ENCODE measurements at places on chromosomes 2 and 18.

DNA sequence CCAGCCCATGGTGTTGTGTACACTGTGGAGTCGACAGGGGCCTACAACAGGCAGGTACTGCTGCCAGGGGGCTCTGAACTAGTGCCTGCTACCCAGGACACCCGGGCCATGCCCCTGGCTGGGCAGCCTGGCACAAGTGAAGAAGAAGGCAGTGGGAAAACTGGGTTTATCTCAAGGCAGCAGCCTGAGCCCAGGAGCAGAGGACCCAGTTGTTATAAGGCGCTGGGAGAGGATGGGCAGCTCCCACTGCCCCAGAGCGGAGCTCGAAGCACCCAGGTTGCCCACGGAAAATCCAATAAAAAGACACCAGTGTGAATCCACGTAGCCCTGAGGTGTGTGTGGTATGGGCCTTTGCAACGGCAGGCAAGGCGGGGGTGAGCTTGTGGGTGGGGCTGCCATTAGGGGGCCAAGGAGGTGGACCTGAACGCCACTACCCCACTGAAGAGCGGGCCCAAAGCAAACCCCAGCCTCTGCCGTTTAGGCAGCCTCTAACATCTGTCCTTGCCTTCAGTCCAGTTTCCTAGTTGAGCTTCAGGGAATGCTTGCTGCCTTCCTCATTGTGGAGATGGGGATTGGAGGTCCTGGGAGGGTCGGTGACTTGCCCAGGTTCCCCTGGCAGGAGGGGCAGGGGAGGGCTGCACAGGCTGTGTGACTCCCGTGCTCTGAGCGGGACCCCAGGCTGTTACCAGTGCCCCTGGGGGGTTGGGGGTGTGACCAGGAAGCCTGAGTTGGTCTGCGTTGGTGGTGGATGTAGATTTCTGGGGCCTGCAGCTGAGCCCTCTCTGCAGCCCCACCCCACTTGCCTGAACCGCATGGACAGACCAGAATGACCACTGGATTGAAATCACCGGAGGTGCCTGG, 16.0 kb downstream of the ARID5A start:
- peak overlapping the region; percentile 30 for H3K27ac ChIP-seq
- DNase-seq: no peak
- no peak overlapping the region for H3K4me3 ChIP-seq
- peaks cover 29% of the 10 kb centered on the region for H3K36me3 ChIP-seq
- H3K4me1 ChIP-seq: peaks cover 13% of the 10 kb centered on the region

- no peaks in the 10 kb centered on the region for H3K27me3 ChIP-seq
- peak; percentile 58 for DNase-seq
- H3K4me1 ChIP-seq: no peaks in the 10 kb centered on the region
- no peaks in the 10 kb centered on the region for H3K36me3 ChIP-seq
Measured at GRCh38 chr2:205903549-205904129, 182.3 kb downstream of the INO80D start.

DNA sequence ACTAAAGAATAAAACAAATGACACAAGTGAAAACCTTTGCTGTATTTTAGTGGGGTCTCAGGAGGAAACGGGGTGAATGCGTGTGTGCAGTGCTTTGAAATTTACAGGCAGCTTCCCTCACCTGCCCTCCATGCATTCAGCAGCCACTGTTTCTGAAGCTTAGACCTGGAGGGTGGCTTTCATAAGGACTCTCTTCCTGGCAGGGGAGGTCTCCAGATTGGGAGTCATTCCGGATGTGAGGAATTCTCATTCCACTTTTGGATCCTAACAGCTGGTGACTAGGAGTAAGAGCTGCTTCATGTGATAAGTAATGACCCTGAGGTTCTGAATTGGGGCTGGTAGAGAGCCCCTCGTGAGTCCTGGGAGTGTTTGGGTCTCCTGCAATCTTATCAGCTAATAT, 192.5 kb downstream of the SH3BP4 start:
- no peaks in the 10 kb centered on the region for H3K27me3 ChIP-seq
- no peaks in the 10 kb centered on the region for H3K36me3 ChIP-seq
- DNase-seq: no peak
- H3K27ac ChIP-seq: no peak overlapping the region

- H3K4me3 ChIP-seq: no peak overlapping the region
- peaks cover 17% of the 10 kb centered on the region for H3K4me1 ChIP-seq
- H3K27ac ChIP-seq: no peak overlapping the region
- no peaks in the 10 kb centered on the region for H3K27me3 ChIP-seq
Measured at GRCh38 chr18:57428221-57429150, 6.7 kb upstream of the ONECUT2 start.

DNA sequence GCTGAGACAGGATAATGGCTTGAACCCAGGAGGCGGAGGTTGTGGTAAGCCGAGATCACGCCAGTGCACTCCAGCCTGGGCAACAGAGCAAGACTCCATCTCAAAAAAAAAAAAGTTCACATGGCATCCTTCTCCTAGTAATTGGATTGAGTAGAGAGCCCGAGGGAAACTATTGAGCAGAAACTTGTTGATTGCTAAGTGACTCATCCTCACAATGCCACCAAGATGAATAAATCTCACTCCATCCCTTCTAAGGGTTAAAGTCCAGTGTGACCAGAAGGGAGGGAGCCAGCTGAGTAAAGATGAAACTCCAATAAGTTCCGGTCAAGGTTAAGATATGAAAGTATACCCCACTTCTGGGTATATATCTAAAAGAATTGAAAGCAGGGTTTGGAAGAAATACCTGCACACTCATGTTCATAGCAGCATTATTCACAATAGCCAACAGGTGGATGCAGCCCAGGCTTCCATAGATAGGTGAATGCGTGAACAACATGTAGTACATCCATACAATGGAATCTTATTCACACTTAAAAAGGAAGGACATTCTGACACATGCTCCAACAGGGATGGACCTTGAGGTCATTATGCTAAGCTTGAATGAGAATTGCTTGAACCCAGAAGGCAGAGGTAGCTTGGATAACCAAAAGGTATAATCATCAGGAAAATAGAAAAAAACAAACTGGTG, 13.0 kb upstream of the FHL2 start:
- no peak for DNase-seq
- H3K4me3 ChIP-seq: no peak overlapping the region
- peaks cover 10% of the 10 kb centered on the region for H3K4me1 ChIP-seq
- no peak overlapping the region for H3K27ac ChIP-seq

DNA sequence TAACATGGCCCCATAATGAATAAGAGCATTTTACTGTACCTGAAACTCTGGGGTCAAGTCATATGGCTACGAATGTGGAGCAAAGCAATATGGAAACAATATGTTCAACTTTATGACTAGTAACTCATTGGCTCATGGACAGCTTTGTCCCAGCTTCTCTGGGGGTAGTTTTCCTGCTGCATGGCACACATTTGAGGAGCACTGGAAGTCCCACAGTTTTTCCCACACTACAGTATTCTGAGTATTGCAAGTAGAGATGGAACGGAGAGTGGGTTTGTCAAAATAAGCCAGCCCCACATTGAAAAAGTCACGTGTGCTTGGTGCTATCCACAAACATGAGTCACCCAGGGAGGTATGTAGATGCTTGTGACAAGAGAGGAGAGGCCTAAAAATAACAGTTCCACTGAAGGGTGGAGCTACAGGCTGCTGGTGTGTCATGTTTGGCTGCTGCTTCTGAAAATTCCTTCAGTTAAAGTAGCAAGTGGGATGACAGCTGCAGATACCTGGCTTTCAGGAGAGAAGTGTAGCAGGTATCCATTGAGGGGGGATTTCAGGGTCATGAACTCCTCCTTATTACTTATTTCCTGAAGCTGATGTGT, 48.2 kb upstream of the CTAGE1 start:
- H3K4me1 ChIP-seq: no peaks in the 10 kb centered on the region
- no peaks in the 10 kb centered on the region for H3K27me3 ChIP-seq
- H3K4me3 ChIP-seq: no peak overlapping the region
- no peak overlapping the region for H3K27ac ChIP-seq

- H3K27ac ChIP-seq: no peak overlapping the region
- H3K4me1 ChIP-seq: peaks cover 9% of the 10 kb centered on the region
- H3K27me3 ChIP-seq: no peaks in the 10 kb centered on the region
- no peaks in the 10 kb centered on the region for H3K36me3 ChIP-seq
Measured at GRCh38 chr2:108446703-108447102, 2.3 kb upstream of the GCC2 start.

GRCh38 chr2:46091004-46091403, 206.2 kb upstream of the EPAS1 start:
- no peaks in the 10 kb centered on the region for H3K36me3 ChIP-seq
- DNase-seq: no peak
- no peak overlapping the region for H3K27ac ChIP-seq
- H3K4me3 ChIP-seq: no peak overlapping the region
- H3K4me1 ChIP-seq: no peaks in the 10 kb centered on the region
- H3K27me3 ChIP-seq: no peaks in the 10 kb centered on the region

DNA sequence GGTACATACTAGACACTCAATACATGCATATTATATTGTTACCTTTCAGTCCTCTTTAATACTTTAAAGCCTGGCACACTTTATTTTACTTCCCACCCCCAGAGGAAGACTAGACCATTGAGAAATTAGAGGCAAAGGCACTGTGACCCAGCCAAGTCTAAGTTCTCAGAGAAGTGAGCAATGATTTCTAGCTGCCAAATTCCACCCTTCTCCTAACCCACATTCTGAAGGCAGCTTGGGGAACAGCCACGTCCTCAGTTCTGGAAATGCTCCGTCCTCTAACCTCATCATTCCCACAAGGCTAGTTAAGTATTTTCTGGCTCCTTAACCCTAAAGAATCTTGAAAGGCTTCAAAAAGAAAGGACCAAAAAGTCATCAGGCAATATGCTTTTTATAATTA, 86.6 kb downstream of the COL5A2 start:
- H3K4me1 ChIP-seq: no peaks in the 10 kb centered on the region
- no peak overlapping the region for H3K27ac ChIP-seq
- no peaks in the 10 kb centered on the region for H3K36me3 ChIP-seq
- DNase-seq: no peak
- H3K4me3 ChIP-seq: no peak overlapping the region

GRCh38 chr18:78499586-78499985, 480.0 kb upstream of the SALL3 start:
- no peak overlapping the region for H3K27ac ChIP-seq
- no peaks in the 10 kb centered on the region for H3K36me3 ChIP-seq
- H3K4me3 ChIP-seq: no peak overlapping the region
- no peaks in the 10 kb centered on the region for H3K4me1 ChIP-seq
- no peaks in the 10 kb centered on the region for H3K27me3 ChIP-seq
- no peak for DNase-seq

DNA sequence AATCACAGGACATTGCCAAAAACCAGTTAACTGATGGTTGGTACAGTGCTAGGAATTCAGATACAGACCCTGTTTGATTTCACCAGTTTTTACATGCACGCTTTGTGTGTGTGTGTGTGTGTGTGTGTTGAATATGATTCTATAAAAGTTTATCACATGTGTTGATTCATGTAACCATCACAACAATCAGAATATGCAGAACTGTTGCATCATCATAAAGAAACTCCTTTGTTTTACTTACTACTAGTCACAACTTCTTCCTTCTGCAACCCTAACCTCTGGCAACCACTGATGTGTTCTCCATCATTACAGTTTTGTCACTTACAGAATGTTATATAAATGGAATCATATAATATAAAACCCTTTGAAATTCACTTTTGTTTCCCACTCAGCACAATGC, 144.8 kb upstream of the CYP26B1 start:
- no peak overlapping the region for H3K4me3 ChIP-seq
- no peaks in the 10 kb centered on the region for H3K27me3 ChIP-seq
- no peaks in the 10 kb centered on the region for H3K4me1 ChIP-seq

GRCh38 chr2:193907561-193907960, 1712.8 kb upstream of the TMEFF2 start:
- H3K27ac ChIP-seq: no peak overlapping the region
- H3K36me3 ChIP-seq: no peaks in the 10 kb centered on the region
- no peak for DNase-seq
- H3K4me1 ChIP-seq: no peaks in the 10 kb centered on the region
- no peak overlapping the region for H3K4me3 ChIP-seq

- H3K4me1 ChIP-seq: no peaks in the 10 kb centered on the region
- no peak overlapping the region for H3K27ac ChIP-seq
- no peaks in the 10 kb centered on the region for H3K27me3 ChIP-seq
- no peak overlapping the region for H3K4me3 ChIP-seq
Measured at GRCh38 chr2:221372159-221372884, 199.8 kb downstream of the EPHA4 start.

DNA sequence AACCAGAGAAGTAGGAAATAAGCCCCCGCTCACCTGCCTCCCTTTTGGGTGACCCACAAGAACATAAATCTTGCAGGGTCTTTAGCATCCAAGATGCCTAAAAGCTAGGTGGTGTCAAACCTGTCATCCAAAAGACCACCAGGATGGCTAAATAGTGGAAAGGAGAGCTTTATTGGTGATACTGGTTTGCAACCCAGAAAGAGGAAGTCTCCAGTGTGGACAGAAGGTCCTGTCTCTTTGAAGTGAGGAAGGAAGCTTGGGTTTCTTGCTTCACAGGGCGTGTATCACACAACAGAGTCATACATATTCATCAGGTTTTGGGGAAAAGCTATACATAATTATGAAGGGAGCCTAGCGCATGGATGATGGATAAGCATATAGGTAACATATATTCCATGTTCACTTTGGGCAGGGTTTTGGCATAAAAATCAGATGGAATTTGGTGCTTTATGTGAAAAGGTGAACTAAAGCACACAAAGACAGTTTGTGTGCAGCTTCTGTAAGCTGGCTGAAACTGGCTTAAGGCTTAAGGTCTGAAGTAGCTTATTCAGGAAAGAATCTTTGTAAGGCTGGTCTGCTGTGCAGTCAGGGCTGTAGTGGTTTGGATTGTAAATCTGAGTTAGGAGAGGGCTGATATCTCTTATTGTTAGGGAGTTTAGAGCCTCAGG, 102.2 kb upstream of the MSH2 start:
- DNase-seq: peak; percentile 76
- H3K4me1 ChIP-seq: peaks cover 59% of the 10 kb centered on the region
- peak overlapping the region; percentile 43 for H3K4me3 ChIP-seq
- H3K27me3 ChIP-seq: no peaks in the 10 kb centered on the region

GRCh38 chr2:193279361-193279760, 1084.6 kb upstream of the TMEFF2 start:
- no peaks in the 10 kb centered on the region for H3K27me3 ChIP-seq
- H3K27ac ChIP-seq: no peak overlapping the region
- DNase-seq: no peak
- no peaks in the 10 kb centered on the region for H3K4me1 ChIP-seq
- no peaks in the 10 kb centered on the region for H3K36me3 ChIP-seq

GRCh38 chr2:219119422-219120043, 41.1 kb downstream of the NHEJ1 start:
- H3K27ac ChIP-seq: no peak overlapping the region
- no peaks in the 10 kb centered on the region for H3K4me1 ChIP-seq
- H3K27me3 ChIP-seq: no peaks in the 10 kb centered on the region
- H3K4me3 ChIP-seq: no peak overlapping the region
- DNase-seq: peak; percentile 46
- no peaks in the 10 kb centered on the region for H3K36me3 ChIP-seq

DNA sequence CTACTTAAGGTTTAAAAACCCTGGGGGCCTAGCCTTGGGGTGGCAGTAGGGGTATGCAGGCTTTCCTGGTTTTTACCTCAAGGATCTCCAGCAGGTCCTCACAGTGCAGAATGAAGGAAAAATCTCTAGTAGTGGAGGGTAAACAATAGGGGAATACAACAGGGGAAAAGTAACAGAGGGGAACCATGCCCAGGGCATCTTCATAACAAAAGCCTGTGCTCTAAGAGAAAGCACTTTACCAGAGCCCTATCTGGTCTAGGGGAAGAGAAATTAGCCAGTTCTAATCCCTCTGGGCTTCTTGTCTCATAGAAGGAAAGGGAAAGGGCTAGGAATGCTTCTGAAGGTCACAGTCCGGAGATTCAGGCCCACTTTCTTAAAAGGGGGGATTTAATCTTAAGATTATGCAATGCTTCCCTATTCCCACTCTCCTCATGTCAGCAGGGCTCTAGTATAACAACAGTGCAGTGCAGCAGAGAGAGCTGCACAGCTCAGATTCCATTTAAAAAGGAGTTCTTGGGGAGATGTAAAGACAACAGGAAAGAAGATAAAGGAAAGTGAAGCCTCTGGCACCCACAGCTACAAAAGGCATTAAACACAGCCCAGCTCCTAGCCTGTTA, 149.0 kb upstream of the CYP1B1 start:
- H3K27ac ChIP-seq: no peak overlapping the region
- H3K4me1 ChIP-seq: no peaks in the 10 kb centered on the region
- H3K36me3 ChIP-seq: no peaks in the 10 kb centered on the region

Measured in MM.1S (cell line).